ENCODE measurements at places on chromosomes 16 and 17.

- DNase-seq = no peak
Observed at GRCh38 chr17:77666462-77666861, 292.0 kb upstream of the TNRC6C start.

GRCh38 chr16:50621452-50621792 lies 59.7 kb downstream of the SNX20 start:
- DNase-seq = no peak

- DNase-seq = no peak
Observed at GRCh38 chr16:60748366-60748765, 1287.9 kb downstream of the CDH8 start.

DNA sequence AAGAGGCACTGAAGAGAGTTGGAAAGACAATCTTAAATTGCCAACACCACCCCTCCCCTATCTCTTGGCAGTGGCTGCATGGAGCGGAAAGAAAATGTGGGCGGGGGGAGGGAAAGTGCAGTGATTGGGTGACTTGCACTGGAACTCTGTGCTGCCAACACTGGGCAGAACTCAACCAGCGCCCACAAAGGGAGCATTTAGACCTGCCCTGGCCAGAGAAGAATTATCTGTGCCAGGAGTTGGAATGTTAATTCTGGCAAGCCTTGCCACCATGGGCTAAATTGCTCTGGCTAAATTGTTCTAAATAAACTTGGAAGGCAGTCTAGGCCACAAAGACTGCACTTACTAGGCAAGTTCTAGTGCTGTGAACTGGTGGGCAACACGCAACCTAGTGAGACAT lies 6.5 kb upstream of the CCL13 start:
- DNase-seq = no peak

DNA sequence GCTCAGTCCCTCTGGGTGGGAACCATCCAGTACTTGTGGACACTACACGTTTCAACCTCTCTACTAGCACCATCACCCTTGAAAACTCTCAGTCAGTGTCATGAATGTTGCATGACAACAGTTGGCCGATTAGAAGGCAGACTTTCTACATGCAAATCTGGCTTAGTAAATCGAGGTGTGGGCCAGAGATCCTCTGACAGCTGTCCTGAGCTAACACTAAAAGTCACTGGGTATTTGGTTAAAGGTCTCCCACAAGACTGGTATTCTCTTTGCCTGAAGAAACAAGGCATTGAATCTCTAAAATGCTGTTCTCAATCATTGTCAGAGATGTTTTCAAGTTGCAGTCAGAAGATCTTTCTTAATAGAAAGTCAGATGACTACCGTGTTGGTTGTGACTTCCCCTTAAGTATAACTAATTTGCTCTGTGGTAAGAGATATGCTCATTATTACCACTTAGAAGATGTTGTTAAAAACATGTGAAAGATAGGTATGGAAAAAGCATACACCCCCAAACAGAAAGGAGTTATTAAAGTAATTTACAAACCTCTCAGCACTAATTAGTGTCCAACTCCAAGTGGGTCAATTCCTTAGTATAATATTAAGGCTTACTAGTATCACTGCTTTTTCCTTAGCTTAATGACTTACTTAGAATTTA lies 62.3 kb downstream of the WNT3 start:
- DNase-seq = no peak

DNA sequence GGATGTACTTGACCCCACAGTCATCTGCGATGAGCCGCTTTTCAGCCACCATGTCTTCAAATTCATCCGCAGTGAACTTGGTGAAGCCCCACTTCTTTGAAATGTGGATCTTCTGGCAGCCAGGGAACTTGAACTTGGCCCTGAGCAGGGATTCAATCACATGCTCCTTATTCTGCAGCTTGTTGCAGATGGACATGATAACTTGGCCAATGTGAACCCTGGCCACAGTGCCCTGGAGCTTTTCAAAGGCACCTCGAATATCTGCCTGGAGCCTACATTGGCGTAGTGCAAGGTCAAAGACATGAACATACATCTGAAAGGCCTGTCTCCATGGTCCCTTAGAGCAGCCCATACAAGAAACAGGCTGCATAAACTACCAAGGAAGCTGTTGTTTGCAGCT lies 1.8 kb upstream of the TENT4B start:
- no peak for DNase-seq

- DNase-seq = no peak
Observed at GRCh38 chr17:11896199-11896598, 101.1 kb downstream of the ZNF18 start.

DNA sequence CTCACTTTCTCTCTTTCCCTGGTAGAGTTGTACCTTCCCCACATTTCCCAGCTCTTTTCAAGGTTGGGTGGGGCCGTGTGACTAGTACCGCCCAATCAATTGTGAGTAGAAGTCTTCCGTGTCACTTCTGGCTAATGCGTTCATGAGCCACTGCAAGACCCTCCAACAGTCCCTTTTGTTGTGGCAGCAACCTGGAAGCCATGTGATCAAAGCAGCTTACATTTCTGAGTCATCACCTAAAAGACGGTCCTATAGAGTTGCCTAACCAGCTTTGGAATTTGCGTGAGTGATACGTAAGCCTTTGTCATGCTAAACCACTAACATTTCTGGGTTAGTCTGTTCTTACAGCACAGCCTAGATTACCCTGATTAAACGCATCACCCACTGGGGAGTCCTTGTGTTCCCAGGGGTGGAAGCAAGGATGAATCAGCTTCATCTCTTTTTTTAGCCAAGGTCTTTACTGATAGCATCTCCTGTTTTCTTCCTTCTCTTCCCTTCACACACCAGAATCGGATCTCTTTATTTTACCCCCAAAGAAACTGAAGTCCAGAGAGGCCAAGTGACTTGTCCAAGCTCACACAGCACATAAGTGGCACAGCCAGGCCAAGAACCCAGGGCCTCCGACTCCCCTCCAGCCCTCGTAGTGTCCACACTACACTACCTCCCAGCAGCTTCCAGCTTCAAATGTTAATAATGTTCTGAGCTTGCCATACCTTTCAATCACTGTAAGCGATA lies 366.3 kb upstream of the XYLT1 start:
- DNase-seq = peak; percentile 75

DNA sequence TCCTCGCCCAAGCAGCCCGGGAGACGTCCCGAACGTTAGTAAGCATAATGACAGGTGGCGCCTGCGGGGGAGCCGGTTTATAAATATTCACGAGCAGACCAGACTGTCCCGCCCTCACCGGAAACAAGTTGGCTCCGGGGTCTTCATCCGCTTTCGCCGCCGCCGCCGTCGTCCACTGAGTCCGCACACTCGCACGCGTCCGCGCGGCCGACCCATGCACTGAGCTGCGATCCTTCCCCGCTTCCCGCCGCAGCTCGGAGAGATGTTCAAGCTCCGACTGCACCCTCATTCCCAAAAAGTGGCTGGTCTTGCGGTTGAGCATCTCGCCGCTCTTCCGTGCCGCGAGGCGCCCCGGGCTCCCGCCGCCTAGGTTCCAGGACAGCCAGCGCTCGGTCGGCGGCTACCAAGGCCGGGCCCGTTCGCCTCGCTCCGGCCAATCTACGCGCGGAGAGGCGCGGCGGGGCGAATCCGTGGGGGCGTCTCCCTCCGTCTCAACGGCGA lies 385 bp downstream of the CFAP119 start:
- peak; percentile 70 for DNase-seq

GRCh38 chr16:525123-525519 lies 2.4 kb upstream of the CAPN15 start:
- DNase-seq = no peak

DNA sequence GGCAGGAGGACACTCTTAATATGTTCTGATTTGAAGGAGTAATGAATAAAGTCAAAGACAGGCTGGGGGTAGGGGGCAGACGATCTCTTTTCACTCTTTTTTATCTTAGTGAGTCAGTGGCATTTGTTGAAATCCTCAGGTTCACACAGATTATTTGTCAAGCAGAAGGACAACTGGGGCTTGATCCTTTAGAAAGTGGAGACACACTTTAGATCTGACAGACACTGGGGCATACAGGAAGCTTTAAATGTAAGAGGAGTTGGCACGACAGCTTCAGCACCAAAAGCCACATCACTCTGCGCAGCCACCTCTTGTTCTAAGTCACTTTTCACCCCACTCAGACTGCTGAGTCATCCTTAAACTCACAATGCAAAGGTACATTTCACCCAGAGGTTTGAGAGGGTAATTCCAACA lies 121.5 kb downstream of the STXBP4 start:
- DNase-seq = peak; percentile 3

GRCh38 chr17:79513820-79514535 lies 96.9 kb downstream of the RBFOX3 start:
- no peak for DNase-seq

GRCh38 chr17:20612635-20613034 lies 33.1 kb downstream of the CDRT15L2 start:
- DNase-seq = no peak

GRCh38 chr17:37844977-37845293 lies 79.3 kb upstream of the TBC1D3K start:
- no peak for DNase-seq

GRCh38 chr16:82651921-82652601 lies 25.3 kb downstream of the CDH13 start:
- DNase-seq = no peak

GRCh38 chr17:78723001-78723796 lies 58.9 kb downstream of the CYTH1 start:
- DNase-seq = peak; percentile 86

DNA sequence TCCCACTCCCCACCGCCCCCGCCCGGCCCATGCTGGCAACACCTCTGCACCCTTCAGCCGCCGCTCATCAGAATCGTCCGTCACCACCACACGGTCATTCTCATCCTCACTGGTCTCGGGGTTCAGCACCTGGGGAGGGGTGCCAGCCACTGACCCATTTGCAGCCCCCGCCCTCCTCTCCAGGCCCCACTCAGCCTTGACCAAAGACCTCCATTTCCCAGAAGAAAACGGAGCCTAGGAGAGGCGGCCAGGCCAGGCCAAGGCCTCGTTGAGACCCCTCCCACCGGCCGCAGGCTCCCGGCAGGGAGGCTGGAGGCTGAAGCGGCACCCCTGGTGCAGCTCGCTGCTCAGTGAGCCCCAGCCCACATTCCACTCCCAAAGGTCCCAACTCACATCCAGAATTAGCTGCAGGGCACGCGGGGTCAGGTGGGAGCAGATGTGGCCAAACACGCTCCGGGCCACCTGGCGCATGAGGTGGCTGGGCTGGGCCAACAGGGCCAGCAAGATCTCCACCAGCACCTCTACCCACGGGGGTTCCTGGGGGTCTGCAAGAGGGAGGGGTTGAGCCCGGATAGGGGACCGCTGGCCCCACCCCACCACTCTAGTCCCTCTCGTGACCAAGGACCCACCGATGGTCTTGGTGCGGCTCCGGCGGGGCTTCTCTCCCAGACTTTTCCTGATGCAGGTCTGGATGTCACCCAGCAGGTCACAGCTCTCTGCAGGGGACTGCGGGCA lies 9.8 kb downstream of the MYBBP1A start:
- DNase-seq = no peak

- DNase-seq = no peak
Observed at GRCh38 chr17:77692571-77693161, 265.8 kb upstream of the TNRC6C start.

DNA sequence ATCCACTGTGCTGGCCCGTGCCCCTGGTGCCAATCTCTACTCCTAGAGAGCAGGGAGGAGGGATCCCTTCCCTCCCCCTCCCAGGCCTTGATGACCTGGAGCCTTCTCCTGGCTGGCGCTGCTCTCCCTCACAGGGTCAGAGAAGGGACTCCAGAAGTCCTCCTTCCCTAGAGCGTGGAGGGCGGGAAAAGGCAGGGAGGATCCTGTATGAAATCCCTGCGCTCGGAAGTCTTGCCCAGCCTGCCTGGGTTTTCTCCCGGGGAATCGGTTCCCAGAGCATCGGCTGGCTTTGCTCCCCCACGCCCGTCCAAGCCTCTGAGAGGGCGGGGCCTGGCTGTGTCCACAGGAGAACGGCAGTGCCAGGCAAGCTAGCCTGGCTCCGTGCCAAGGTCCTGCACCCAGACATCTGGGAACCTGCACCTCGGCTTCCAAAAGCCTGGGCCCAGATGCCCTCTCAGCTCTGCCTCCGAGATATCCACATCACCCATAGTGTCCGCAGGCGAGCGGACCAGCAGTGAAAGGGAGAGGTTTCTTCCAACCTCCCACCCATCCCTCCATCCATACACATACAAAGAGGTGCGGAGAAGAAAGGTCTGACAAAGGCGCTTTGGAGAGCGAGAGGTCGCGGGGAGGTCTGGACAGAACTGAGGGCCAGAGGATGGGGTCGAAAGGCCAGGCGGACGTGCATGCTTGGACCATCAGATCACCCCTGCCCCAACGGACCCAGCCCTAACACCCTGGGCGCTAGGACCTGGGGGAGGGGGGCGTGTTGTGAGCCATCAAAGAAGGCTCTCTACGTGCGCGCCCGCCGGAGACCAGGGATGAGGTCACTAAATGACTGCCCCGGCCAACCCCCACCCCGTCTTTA lies 1.1 kb downstream of the MPP2 start:
- peak; percentile 92 for DNase-seq

DNA sequence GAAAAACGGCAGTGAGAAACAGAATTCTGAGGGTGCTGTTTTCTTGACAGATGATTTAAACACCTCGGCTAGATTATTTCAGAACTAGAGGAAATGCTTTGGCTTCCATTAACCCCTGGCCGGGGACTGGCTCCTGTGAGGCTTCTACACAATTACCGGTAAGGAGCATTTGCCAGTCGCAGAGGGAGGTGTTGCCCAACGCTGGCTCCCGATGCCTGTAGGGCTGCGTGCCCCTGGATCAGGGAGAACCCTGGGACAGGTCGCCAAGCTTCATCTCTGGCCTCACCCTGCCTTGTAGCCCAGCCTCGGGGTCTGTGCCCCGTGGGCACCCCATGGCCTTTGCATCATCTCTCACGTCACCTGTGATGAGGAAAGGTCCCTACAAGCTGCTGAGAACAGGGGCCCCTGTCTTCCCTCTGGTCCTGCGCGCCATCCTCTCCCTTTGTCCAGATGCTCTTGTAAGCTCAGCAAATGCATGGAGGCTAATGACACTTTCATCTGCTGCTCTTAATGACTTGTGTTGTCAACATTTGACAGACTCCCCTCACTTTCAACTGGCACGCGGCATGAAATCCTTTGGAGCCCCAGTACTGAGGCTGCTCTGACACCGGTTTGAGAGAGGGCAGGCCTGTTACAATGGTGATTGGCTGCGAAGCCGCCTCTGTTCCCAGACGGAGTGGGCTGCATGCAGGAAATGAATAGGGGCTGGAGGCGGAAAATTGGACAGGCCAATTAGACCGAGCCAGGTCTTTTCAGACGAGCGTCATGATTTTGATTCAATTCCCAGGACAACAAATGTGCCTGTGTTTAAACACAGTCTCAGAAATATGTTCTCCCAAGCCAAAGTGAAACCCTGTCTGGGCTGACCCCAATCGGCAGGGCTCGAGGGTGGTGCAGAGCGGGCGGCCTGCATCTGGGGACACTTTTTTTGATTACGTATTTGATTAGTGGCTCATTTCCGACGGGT lies 85.5 kb upstream of the DOC2B start:
- DNase-seq = peak; percentile 40

GRCh38 chr17:50533185-50533584 lies 650 bp downstream of the EPN3 start:
- DNase-seq = no peak

- no peak for DNase-seq
Observed at GRCh38 chr17:44014133-44014436, 678 bp downstream of the TMEM101 start.

- no peak for DNase-seq
Observed at GRCh38 chr16:82638095-82638798, 11.5 kb downstream of the CDH13 start.
